ENCODE measurements at places on chromosomes 7 and 10.

GRCh38 chr10:1270490-1270889 is 214.3 kb downstream of the WDR37 start:
- DNase-seq: no peak

- DNase-seq: no peak
Measured at GRCh38 chr10:79391231-79392019, 44.2 kb downstream of the PPIF start.

GRCh38 chr7:822692-823276 is 9.5 kb upstream of the SUN1 start:
- DNase-seq: no peak

- DNase-seq: no peak
Measured at GRCh38 chr10:95208702-95209391, 14.8 kb downstream of the ACSM6 start.

DNA sequence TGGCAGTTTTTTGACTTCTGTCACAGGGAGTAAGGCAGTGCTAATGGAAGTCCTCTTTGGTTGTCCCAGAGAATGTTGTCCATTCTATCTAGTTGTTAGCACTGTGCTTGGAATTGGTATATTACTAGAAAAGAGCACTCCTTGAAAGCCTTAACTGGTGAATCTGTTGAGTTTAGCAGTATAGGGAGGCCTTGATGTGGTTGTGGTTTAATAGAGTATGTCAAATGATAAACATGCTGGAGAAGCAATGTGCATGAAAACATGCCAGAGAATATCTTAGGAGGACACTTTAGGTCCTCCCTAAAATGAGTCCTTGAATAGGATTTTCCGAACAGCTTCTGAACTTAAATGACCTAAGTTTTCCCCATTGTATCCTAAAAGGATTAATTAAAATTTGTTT is 98.6 kb downstream of the BTRC start:
- no peak for DNase-seq

DNA sequence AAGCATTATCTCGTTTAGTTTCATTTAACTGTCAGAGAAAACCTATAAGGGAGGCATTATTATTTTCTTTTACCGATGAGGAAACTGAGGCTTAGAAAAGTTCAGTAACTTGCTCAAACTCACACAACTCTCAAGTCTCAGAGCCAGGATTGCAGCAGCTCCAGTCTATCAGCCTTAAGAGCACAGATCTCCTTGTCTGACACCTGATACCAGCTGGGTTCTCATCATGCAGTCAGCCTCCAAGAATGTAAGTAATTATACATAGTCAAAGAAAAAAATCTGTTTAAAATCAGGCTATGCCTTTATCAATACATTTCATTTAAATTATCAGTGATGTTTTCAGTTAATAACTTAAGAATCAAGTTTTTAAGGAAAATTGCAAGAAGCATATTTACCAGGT is 236.6 kb upstream of the TCF7L2 start:
- no peak for DNase-seq

GRCh38 chr7:120353171-120353570 is 80.2 kb downstream of the KCND2 start:
- DNase-seq: no peak
